GDM1 (cell line): ENCODE measurements at places on chromosomes 12 and 14.
A peak's percentile ranks its signal among the peaks of the same experiment; 100 is the strongest.

GRCh38 chr12:93825501-93825888 lies 148.3 kb downstream of the CRADD start:
- DNase-seq, result no peak

GRCh38 chr12:122988036-122988435 lies 7.6 kb downstream of the ARL6IP4 start:
- no peak for DNase-seq

DNA sequence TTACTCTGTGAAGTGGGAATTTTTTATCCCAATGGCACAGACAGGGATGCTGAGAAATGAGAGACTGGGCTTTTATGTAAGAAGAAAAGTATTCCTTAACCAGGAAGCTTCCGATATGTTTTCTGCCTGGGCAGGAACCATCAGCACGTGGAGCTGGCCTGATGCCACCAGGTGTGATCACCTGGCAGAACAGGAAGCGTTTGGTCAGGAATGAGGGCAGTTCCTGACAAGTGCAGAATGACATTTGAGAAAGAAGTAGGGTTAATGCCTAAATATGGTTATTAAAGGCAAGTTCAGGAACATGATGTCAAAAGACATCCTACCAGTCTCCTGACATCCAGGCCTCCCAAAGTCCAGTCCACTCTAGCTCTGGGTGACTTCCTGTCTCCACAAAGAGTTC lies 210.3 kb downstream of the NUAK1 start:
- DNase-seq, result no peak

DNA sequence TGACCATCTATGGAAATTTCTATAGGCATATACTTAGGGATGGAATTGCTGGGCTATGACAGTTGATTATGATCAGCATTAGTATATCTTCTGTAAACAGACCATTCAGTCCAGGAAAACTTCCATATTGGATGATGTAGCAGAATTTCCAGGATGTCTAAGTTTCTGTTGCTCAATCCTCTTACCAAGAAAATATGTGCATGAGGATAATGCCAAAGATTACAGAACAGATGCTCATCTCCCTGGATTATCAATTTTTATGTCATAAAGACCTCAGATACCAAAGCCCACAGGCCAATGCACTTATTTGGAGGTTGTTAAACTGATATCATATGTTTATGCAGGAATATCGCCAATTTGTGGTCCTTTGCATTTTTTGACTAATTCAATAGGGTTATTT lies 354.4 kb upstream of the FLRT2 start:
- no peak for DNase-seq

- DNase-seq, result no peak
These were observed 10.7 kb downstream of the CREBL2 start for GRCh38 chr12:12622418-12622817.

DNA sequence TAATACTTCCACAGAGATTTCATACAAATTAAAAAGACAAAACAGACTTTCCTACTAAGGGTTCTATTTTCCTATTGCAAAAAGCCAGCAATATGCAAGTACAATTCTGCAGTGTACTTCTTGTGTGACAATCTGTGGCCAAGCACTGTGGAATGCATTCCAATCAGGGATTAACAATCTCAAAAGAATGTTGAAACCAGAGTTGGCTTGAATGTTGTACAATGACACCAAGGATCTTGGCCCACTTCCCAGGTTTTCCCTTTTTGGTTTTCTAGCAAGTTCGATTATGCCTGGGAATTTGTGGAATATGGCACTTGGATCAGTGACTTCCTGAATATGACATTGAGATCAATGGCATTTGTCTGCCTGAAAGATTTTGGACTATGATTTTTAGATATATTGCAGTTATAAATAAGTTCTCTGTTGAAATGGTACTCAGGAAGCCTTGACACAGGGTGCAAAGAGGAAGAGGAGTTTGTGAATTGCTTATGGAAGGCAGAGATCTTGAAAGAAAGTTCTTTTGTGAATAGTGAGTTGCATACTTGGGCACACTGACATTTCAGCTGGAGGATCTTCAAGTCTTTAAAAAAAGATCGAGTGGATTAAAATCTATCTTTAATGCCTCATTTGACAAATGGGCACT lies 81.4 kb upstream of the FERMT2 start:
- DNase-seq, result no peak

- DNase-seq, result peak; percentile 71
These were observed 101.2 kb upstream of the EGLN3 start for GRCh38 chr14:34051966-34052657.

DNA sequence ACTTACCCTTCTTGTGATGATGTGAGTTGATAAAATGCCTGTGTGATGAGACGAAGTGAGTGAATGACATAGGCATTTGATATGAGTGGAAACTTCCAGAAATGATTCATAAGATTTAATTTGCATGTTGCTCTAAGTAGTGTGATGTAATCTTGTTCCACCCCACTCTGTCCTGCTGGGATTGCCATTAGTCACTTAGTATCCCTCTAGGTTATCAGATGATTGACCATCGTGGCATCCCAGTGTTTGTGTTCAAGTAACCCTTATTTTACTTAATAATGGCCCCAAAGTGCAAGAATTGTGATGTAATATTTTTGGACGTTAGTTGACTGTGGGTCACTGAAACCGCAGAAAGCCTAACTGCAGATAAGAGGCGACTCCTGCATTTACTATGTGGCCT lies 214.4 kb upstream of the DIO2 start:
- no peak for DNase-seq

DNA sequence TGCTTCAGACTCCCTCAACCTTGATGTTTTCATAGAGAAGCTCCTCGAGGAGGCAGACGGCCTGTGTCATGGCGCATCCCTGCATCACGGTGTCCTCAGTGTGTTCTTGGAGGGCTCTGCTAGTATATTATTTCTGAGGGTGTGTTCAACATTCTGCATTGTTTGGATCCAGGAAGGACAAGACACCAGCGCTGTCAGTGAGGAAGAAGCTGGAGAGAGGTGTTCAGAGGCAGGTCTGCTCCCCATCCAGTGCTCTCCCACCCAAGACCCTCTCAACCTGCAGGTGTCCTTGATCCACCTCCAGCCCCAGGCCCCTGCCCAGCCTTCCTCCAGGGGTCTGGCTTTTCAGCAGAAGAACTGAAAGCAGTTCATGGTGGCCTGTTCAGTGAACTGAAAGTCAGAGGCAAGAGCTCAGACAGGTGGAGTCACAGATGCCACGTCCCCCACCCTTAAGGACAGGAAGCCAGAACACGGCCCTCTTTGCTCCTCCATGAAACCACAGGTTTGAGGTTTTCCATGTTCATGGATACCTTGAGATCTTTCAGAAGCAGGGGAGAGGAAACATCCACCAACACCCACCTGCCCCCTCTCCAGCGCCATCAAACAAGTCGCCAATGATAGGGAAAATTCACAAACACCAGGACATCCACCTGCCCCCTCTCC lies 37.4 kb downstream of the DIO3 start:
- no peak for DNase-seq

DNA sequence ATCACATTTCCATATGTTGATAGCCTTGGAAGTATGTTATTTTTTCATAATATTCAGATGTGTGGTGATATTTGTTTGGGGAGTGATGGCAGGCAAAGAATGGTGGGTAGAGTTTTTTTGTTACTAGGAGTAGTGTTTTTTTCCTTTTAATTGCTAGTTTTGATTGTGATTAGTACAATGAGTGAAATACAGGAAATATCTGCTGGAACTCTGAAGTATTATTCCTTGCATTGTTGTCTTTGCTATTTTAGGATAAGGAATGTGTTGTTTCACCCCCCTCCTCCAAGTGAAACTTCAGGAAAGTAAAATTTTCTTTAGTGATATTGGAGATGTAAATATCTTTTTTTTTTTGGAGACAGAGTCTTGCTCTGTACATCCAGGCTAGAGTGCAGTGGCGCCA lies 105.4 kb downstream of the DIP2B start:
- DNase-seq, result no peak

- no peak for DNase-seq
These were observed 71.4 kb downstream of the TTC9 start for GRCh38 chr14:70713096-70713495.

DNA sequence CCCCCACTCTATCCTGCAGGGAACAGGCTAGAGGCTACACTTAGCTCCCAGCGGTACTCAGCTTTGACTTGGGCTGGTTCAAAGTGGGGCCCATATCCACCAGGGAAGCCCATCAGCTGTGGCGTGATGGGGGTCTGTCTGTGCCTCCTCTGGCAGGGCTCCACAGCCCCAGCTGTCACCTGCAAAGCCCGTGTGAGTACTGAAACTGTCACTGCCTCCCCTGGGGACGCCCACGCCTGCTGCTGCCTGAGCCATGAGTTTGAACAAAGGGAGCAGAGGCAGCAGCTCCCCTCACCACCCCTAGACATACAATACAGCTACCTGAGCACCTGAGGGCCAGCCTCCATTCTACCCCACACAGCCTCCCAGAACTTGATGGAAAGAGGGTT lies 5.0 kb downstream of the REM2 start:
- DNase-seq, result no peak

GRCh38 chr12:90969346-90969745 lies 14.4 kb upstream of the CCER1 start:
- no peak for DNase-seq

- DNase-seq, result peak; percentile 31
These were observed 210.2 kb downstream of the PTPRO start for GRCh38 chr12:15532364-15532977.

DNA sequence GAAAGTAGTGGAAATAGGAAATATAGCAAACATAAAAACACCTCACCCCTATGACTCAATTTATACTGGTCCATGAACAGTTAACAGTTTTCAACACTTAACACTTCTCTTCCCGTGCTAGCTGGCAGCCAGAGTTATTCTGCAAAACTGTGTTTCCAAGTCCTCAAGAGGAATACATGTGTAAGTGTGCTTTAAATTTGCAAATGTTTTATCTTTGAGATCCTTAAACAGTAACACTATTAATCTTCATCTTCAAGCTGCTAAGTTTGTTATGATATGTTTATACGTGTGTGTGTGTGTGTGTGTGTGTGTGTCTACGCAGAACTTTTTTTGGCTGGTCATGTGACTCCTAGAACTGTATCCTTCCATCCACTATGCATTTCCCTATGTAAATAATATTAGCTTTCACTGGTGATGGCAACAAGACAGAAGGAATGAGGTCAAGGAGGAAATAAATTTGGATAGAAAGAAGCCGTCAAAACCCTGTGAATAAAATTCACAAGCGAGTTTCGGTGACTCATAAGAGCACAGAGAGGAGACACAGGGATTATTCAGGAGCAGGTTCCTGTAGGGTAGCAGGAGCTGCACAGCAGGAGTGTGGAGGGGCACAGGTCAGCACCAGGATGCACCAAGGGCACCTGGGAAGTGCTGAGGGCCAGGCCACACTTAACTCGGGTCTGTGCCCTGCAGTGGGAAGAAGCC lies 105.9 kb upstream of the ETV6 start:
- no peak for DNase-seq

DNA sequence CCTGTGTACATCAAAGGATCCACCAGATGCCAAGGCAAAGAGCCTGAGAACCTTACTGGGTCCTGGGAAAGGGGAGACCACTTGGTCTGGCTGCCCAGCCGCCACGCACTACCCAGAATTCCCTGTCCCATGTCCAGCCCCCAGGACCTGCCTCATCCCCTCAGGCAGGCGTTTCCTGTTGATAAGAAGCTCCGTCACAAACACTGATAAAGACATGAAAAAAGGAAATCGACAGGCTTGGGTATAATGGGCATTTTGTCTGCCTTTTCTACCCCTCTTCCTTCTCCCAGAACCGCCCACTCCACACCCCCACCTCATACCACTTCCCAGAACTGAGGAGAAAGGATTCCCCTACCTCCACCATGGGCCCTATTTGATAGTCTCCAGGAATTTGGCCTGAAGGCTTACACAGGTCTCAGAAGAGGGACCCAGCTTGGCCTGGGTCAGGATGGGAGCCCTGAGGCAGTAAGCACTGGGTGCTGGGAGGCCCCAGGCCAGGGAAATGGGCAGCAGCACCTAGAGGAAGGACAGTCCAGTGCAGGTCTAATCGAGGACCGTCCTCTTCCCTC lies 18.8 kb downstream of the ACVRL1 start:
- no peak for DNase-seq

- no peak for DNase-seq
These were observed 326.8 kb upstream of the RTL1 start for GRCh38 chr14:101230161-101230850.
